Stimulated activated CD4-positive, alpha-beta T cell treated with anti-CD3 and anti-CD28 coated beads, Interleukin-4, amount 100 ng/mL, for 4 hours (primary cell): ENCODE measurements at places on chromosomes 3 and 15.
A peak's percentile ranks its signal among the peaks of the same experiment; 100 is the strongest.

DNA sequence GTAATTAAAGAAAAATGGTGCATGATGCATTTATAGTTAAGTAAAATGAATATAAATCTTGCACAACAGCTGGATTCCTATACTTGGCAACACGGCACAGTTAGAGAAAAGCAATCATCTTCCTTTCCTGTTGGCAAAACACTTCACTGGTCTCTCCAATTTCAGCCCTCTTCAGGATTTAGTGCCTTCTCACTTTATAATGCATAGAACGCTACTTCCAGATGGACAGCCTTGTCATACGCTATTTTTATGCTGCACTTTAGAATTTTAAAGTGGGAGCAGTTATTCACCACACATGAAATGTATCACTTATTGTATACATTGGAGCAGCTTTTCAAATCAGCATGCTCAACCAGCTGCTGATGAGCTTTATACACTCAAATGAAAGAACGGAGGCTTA is 194.4 kb upstream of the GBE1 start:
- DNase-seq: no peak

DNA sequence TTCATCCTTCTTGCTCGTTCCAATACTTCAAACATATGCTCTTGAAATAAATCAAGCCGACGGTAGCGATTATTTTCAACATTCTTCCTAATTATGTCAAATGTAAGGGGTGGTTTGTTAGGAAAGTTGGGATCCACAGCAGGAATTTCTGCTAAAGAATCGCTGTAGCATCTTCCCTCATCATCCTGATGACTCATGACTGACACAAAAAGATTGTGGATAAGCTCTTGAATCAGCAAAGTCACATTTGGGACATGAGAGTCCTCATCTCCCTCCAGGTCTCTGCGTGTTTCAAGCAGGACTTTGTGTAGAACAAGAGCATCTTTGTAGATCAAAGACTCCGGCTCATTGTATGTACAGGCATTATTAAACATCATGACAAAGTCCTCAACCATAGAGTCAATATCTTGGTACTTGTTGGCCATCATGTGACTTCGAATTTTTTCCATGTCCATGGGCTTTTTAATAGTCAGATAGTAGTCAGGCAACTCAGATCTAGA is 73.0 kb downstream of the UQCC5 start:
- DNase-seq: no peak

DNA sequence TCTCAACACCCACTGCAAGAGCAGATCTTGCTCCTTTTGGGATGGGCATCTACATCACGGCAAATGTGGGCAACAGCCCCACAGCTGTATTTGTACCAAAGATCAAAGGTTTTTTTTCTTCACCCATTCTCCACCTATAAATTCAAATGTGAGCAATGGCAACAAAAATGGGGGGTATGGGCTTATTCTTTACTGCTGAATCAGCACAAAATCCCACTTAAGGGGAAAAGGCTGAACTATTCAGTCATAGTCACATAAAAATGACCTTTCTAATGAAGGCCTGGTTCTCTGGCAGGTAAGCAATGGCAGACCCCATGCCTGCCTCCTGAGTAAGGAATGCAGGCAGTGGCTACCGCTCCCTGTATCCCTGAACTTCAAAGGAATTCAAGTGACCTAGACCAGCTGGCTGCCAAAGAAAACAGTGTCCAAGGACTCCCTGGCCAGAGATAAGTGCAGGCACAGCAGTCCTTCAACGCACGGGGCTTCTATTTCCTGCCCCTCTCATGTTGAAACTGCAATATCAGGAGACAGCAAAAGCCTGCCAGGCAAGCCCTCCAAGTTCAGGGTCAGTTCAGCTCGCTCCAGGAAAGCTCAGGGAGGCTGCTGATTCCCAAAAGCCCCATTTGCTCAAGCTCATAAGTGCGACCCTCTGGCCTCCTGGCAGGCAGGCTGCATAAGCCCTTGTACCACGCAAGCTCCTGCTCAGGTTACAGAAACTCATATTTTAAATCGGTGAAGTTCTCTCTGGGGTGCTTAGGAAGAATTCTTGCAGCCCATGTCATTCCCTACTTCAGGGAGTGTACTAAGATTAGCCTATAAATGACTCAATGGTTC is 134.1 kb downstream of the PDZRN3 start:
- DNase-seq: no peak

DNA sequence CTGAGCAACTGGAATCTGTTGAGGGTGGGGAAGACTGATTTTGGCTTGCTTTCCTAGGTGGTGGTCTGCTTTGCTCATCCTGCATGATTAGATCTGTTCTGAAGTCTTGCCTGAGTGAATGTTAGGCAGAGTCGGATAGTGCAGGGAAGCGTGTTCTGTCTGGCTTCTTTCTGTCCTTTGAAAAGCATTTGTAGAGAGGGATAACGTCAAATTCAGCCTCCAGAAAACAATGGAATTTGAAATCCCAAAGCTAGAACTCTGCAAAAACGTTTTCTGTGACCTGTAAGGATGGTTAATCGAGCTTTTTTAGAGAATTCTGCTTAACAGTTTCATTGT is 1.4 kb downstream of the GLCE start:
- no peak for DNase-seq

- no peak for DNase-seq
Measured at GRCh38 chr3:124282751-124283651, 291.1 kb upstream of the ROPN1 start.

DNA sequence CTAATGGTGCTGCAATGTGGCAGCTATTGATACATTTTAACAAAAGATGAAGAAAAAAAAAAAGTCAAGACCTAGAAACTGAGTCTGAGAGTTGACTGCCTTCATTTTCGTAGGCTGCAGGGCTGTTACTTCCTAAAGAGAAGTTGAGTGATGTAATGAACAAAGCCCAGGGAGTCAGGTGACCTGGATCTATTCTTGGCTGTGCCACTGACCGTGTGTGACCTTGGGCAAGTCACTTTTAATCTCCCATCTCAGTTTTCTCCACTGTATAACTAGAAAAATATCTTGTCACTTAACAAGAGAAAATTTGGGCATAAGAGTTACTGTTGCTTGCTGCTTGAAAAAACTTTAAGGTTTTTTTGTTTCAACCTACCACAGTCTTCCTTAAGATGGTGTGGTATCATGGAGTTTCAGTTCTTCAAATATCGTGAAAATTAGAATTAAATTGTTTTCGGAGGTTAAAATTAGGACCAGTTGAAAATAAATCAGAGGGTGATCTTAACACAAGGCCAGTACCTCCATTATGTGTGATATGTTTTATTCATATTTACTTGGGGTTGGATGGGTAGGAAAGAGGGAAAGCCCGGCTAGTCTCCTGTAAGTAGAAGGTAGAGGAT is 5.8 kb downstream of the FMN1 start:
- DNase-seq: no peak

GRCh38 chr3:14460342-14461005 is 58.1 kb downstream of the SLC6A6 start:
- no peak for DNase-seq

DNA sequence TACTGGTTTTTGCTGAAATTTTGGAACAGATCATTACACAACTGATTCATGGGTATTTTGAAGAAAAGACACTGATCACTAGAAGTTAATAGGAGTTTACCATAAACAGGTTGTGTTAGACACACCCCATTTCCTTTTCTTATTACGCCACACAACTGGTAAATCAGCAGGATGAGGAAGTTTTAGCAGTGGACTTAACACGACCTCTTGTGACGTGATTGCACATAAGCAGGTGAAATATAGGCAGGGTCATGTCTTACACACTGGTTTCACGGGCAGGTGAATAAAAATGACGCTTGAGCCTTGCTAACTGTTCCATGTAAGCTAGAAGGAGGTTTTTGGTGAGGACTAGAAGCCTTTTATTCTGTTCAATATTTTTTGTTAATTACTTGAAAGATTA is 27.1 kb upstream of the TPRG1 start:
- DNase-seq: peak; percentile 21

DNA sequence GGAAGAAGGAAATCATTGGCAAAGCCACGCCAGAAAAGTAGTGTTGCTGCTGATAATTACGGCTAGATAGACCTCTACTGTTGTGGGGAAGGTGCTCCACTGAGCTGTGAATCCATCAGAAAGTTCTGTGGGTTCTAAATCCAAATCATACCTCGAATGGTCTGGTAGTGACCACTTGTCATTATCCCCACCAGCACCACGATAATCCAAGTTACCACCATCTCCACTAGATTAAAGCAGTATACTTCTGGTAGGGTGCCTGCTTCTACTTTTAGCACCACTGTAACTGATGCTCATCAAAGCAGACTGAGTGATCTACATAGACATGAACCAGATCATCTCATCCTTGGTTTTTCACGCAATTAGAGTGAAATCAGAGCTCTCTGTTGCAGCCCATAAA is 185.5 kb downstream of the FMN1 start:
- no peak for DNase-seq

- no peak for DNase-seq
Measured at GRCh38 chr3:27607370-27607769, 114.8 kb downstream of the EOMES start.

DNA sequence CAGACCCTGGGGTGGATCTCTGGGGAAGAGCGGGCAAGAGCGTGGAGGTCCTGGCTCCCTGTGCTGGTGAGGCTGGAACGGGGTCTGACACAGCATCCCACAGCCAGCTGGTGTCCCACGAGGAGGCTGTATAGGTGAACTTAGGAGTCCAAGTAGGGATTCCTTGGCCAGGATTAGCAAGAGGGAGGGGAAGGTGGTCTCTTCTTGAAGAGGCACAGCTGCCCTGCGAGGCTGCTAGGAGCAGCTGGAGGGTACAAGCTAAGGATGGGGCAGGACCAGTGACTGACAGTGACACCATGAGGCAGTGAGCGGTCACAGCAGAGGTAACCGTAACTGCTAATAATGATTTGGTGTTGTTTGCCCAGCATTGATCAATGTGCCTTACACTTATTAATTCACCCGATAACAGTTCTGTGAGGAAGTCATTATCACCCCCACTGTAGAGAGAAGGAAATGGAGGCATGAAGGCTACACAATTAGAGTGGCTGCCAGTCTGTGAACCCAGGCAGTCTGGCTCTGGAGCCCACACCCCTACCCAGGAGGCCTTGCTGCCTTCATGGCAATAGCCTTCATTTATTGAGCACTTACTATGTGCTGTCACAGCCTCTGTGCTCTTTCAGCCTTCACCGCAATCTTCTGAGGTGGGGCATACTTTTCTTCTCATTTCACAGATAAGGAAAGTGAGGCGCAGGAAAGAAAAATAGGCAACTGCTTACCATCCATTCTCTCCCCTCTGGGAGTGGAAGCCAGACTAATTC is 59.4 kb downstream of the TMEM44 start:
- peak; percentile 19 for DNase-seq

DNA sequence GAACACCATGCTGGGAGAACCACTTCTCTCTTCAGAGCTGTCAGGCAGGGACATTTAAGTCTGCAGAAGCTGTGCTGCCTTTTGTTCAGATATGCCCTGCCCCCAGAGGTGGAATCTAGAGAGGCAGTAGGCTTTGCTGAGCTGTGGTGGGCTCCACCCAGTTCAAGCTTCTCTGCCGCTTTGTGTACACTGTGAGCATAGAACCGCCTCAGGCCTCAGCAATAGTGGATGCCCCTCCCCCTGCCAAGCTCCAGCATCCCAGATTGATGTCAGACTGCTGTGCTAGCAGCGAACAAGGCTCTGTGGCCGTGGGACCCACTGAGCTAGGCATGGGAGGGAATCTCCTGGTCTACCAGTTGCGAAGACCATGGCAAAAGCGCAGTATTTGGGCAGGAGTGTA is 121.6 kb downstream of the NFKBIZ start:
- DNase-seq: no peak

- DNase-seq: no peak
Measured at GRCh38 chr3:66121318-66121717, 82.6 kb upstream of the MAGI1 start.

GRCh38 chr3:129485721-129486663 is 42.4 kb upstream of the RHO start:
- DNase-seq: no peak

DNA sequence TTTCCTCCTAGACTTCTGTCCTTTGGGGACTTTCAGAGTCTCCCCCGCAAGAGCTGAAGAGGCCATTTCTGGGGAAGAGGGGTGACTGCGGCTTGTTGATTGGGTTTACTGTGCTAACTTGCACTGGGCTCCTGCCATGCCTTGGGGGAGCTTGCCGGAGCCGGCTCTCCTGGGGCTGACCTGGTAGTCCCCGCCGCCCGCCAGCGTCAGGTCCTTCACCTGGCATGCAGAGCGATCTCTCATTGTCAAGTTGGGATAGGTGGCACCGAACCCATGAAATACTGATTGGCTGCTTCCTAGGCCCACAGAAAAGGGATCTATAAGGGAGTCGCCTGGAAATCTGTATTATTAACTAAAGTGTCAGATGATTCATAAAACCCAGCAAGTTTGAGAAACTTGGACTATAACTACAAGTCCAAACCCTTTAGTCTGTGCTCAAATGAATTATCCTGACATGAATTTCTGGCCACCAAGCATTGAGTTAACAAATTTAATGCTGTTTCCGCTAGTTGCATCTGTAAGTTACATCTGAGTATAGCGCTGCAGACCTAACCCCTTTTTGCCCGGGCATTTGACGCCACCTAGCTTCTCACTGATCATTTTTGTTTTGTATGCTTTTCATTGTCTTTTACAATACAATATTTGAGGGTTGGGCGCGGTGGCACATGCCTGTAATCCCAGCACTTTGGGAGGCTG is 607 bp upstream of the IMP3 start:
- peak; percentile 35 for DNase-seq

- no peak for DNase-seq
Measured at GRCh38 chr3:129116482-129116946, 5.1 kb downstream of the RAB43 start.

GRCh38 chr3:104731074-104731473 is 635.6 kb upstream of the ALCAM start:
- no peak for DNase-seq

DNA sequence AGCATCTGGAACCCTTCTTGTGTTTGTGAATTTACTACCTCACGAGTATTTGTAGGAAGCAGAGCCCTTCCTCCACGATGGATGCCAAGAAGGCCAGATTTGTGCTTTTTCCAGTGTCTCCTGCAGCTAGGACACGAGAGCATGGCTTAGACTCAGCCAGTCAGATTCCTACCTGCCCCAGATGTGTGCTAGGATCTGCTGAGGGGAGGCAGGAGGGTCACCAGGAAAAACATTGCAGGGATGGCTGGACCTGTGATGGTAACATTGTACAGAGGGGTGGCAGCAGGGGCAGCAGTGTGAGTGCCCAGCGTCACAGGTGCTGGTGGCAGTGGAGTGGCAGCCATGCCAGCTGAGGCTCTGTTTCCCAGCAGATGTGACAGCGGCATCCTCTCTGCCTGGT is 285.3 kb downstream of the FAM43A start:
- DNase-seq: no peak

GRCh38 chr15:43239732-43240491 is 19.1 kb upstream of the EPB42 start:
- no peak for DNase-seq

DNA sequence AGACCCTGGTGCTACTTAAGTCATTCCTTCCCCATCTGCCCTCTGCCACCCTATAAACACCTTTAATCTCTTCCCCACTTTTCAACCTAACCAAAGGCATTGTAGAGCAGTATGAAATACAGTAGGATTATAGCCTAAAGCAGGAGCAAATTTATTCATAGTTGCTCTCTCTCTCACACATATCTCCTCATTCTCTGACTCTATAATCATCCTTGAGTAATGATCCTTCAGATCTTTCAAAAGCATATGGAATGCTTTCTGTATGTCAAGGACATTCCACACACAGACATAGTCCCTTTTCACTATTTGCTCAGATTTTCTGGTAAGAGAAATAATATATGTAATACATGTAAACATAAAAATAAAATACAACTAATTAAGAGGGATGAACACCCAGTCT is 54.1 kb downstream of the TRPC1 start:
- DNase-seq: no peak
